ENCODE measurements at places on chromosomes 7 and 10.

- DNase-seq, result no peak
These were observed 61.3 kb downstream of the XPNPEP1 start for GRCh38 chr10:109862041-109862440.

- DNase-seq, result no peak
These were observed 327 bp upstream of the FIS1 start for GRCh38 chr7:101245147-101245668.

DNA sequence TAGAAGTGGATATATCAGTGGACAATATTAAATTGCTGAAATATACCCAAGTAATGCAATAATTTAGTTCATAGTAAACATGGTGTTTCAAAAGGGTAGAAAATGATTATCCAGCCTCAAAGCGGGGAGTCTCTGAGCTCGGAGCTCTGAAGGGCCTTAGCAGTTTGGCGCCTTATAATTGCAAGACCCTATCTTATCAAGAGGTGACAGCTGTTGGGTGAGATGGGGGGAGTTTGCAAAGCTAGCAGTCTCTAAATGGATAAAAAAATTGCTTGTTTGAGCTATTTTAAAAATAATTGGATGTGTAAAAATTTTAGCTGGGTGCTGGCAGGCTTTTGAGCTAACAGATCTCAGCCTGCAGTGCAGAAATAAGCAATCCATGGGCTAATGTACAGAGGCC, 219.2 kb downstream of the CCSER2 start:
- no peak for DNase-seq

DNA sequence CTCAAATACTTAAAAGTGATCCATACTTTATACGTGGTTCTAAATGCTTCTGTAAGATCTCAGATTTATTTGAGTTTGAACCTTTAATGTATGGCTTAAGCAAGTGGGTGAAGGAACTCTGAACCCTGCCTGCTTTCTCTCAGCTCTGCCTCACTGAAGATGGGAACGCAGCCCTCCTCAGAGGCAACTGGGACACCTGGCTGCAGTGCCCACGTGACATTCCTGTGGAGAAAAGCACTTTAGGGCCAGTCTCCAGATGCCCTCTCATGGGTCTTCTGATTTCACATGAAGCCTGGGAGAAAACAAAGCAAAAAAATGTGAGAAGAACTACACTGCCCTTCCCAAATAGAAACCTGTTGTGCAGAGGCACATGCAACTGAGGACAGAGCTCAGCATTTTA, 242.6 kb upstream of the ANKRD30A start:
- no peak for DNase-seq

GRCh38 chr7:24716480-24717246, 40.6 kb downstream of the GSDME start:
- DNase-seq, result no peak
